ENCODE measurements at places on chromosomes 16 and 17.

DNA sequence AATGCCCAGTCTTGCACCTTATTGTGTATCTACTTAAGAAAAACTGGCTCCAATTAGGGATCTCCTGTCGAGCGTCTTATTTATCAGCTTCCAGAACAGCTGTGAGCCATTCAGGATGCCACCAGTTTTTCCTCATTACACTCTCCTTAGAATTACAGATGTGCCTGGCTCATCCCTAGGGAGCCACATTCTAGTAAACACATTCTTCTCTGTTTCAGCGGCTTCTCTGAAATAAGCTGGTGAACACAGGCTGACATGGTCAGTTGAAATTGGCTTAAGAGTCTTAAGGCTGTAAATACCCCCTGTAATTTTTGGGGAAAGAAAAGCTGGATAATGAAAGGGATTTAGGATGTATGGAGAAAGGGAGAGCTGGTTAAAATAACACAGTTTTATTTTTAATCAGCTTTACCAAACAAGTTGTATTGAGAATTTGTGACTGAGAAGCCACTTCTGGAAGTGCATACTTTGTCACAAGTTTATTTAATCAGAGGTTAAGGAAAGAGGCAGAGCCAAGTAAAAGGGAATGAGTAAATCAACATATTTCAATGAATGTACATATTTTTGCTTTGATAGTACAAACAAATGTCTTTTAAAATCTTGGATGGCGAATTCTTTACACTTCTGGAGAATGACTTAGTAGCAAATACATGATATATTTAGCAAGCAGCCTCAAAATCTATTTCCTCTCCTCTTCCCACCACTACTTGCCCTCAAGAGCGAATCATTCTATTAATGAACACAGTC lies 562.0 kb upstream of the GOT2 start:
- DNase-seq = no peak

- DNase-seq = peak; percentile 88
Observed at GRCh38 chr16:30417529-30418349, 10.3 kb downstream of the ZNF771 start.

DNA sequence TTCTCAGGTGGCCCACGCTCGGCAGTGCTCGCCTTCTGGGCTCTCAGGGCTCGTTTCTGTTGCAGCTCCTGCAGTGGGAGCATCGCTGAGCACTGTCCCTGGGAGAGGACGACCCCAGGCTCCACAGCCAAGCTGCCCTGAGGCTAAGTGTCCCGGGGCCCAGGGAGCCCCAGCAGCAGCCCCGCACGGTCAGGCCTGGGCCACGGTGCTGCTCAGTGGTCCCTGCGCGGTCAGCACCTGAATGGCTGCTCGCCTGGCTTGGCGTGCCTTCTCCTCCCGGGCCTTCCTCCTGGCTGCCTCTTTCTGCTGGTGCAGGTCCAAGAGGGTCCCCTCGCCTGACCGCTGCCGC lies 23.3 kb downstream of the CEP131 start:
- no peak for DNase-seq

- DNase-seq = no peak
Observed at GRCh38 chr16:50735629-50736122, 6.2 kb upstream of the CYLD start.

DNA sequence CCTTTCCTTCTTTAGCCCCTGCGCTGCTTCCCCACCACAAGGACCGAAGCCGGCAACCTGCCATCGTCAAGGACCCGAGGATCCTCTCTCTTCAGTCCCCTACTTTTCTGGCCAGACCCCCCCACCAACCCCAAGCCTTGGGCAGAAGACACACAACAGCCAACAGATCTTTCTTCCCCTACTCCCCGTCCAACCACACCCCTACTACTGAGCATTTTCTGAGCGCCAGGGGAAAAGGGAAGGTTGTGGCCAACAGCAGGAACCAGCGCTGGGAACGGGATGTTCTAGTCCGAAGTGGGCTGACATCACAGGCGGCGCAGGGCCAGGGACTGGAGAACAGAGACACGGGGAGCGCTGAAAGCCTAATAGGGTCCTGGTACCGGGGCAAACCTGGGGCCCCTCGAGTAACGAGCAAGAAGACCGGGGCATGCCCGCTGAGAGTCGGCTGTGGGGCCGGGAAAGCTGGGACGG lies 528 bp downstream of the PER1 start:
- DNase-seq = peak; percentile 67

DNA sequence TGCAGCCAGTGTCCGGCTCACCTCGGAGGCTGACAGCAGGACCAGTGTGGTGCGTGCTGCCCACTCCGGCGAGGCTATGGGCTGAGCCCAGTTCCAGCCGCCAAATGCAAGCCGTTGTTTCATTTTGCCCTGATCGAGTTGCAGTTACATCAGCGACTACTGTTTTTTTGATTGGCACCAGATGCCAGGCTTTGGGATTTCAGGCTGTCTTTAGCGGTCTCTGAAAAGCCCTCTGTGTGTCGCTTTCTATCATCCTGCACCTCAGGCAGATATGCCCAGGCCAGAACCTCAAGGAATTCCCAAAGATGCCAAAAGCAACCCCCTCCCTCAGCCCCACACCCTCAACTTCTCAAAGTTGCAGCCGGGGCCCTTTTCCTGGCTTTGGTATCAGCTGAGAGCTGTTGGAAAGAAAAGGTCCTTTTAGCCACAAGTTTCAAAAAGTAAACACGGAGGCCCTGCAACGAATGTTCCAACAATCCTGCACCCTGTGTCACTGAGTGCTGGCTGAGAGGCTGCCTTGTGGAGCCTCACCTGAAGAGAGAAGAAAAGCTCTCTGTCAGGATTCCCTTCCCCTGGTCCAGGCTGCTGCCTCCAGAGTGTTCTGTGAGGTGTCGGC lies 58.9 kb downstream of the WWP2 start:
- DNase-seq = peak; percentile 24

DNA sequence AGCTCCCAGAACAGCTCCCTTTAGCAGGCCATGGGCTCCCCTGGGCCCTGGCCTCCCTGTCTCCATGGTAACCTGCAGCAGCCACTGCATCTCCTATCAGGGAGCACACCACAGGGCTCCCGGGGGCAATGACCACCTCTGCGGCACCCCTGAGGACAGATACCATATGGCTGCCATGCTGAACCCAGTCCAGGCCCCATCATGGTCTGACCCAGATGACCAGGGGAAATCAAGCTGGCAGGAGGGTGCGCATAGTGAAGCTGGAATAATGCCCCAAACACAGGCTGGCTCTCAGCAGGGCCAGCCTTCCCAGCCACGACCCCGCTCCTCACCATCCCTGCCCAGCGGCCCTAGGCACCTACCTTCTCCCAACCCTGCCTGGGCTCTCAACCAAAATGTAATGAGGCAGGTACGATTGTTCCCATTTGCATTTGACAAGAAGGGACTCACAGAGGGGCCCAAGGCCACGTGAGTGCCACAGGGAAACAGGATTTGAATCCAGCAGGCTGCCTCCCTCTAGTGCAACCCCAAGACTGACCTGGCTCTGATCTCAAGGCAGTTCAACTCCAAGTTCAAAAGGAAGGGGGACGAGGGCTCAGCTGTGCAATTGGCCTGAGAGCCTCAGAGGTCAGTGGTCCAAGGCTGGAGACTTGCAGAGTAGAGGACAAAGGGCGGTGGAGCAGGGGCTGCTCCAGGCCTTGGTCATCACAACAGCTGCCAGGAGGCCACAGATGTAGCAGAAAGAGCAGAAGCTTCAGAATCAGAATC lies 2.4 kb downstream of the RUNDC3A start:
- DNase-seq = no peak

DNA sequence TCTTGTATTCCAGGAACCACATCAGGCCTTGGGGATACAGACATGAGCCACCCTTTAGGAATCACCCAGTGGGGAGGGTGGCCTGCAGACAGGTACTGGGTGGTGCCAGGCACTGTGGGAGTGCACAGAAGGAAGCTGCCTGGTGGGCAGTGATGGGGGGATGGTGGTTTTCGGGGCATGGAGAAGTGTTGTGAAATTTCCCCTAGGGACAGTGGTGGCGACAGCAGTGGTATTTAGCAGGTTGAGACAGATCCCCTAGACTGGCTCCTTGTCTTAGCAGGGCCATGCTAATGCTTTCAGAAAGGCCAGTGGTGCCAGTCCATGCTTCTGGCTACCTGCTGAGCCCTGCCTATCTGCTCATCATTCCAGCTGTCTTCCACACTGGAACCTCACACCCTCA lies 129.6 kb downstream of the SPACA3 start:
- DNase-seq = no peak

DNA sequence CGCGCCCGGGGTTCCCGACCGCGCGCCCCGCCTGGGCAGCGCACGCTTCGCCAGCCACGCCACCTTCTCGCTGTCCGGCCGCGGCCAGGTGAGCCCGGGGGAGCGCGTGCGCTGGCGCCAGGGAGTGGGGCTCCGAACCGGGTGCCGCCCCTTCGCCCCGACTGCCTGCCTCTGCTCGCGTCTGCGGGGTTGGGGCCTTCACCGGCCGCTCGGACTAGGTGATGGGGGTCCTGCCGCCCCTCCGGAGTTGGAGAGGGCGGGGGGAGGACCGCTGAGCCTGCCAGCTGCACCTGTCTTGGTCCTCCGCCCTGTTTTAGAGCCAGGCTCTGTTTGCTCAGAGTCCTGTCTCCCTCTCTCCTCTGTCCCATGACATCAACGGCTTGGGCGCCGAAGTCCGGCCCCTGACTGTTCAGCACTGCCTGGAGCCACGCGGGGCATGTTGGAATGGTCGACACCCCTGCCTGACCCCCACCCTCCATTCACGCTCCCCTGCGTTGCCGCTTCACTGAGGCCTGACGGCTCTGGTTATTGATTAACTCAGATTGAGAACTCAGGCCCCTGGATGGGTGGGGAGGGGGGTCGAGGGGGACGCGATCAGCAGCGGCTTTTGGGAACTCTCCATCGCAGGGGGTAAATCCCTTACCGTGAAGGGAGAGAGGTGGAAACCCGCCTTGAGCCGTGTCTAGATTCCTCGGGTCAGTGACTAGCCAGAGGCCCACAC lies 748 bp downstream of the SMTNL2 start:
- DNase-seq = no peak

- peak; percentile 56 for DNase-seq
Observed at GRCh38 chr17:29572691-29573557, 4.4 kb downstream of the TP53I13 start.

DNA sequence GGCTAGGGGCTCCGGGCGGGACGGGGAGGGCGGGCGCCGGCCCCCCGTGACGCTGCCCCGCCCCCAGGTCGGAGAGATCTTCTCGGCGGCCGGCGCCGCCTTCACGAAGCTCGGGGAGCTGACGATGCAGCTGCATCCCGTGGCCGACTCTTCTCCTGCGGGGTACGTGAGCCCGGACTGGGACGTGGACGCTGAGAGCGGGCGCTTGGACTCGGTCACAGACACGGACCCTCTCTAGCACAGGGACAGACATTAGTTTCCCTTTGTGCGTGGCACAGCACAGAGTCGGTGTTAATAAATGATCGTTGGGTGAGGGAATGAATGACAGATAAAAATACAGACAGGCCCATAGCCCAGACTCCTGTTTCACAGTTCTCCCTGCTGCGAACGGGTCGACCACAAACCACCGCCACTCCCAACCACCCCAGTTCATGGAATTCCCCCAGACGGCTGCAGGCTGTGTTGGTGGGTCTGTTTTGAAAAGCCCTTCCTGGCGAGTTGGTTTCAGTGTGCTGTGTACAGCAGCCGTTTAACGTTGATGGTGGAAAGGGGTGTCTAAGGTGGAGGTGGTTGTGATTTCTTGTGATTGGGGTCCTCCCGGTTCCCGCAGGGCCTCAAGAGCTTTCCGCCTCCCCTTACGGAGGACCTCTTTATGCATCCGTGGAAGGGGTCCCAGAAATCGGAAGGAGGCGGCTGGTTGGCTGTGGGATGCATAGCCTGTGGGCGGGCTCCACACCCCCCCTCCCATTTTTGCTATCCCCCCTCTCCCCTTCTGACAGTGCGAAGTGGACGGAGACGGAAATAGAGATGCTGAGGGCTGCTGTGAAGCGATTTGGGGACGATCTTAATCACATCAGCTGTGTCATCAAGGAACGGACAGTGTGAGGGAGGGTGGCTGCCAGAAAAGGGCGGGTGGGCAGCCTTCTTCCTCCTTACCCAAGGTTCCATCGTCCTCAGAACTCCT lies 2.9 kb downstream of the RNASEK start:
- peak; percentile 66 for DNase-seq

- DNase-seq = no peak
Observed at GRCh38 chr16:13300066-13300840, 398.9 kb downstream of the SHISA9 start.

DNA sequence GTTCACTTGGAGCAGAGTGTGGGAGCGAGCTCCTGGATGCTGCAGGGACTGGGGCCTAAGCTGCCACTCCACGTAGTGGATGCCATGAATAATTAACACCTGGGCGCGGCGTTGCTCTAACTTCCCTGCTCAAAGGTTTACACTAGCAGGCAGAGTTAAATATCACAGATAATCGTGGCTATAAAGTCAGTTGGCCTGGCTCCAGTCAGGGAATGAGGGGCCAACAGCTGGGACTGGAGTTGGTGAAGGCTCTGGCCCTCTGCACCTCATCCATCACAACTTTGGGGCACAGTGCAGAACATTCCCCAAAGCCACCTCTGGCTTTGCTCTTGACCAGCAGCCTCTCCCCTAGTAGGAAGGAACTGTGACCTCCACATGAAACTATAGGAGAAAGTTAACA lies 10.9 kb downstream of the HOXB4 start:
- no peak for DNase-seq

- DNase-seq = peak; percentile 86
Observed at GRCh38 chr16:10827691-10828341, 9.2 kb upstream of the TVP23A start.

DNA sequence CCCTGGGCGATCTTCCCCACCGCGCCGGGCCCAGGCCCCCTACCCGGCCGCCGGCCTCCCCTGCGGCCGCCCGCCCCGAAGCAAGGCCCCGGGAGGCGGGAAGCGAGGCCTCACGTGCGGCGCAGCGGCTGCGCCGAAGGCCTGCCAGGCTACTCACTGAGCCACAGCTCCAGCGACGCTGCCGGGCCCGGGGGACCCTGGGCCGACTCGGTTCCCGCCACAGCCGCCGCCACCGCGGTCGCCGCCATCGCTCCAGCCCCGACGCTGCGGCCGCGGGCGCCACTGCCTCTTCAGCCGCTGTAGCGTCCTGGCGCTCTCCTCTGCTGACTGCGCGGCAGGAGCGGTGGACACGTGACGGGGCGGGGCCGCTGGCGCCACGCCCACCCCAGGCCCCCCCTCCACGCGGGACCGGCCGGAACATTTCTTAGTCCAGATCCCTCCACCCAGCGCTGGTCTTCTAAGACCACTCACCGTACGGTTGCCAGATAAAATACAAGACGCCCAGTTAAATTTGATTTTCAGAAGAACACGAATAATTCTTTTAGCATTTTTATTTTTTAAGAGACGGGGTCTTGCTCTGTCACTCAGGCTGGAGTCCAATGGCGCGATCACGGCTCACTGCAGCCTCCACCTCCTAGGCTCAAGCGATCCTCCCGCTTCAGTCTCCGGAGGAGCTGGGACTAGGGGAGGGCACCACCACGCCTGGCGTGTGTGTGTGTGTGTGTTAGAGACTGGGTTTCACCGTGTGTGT lies at the start of gene GGA2:
GGA2 (minus strand) TSS at position 331 of the 751 bp plus-strand sequence; CDS start at position 248, 83 bp downstream.
- DNase-seq = peak; percentile 74

DNA sequence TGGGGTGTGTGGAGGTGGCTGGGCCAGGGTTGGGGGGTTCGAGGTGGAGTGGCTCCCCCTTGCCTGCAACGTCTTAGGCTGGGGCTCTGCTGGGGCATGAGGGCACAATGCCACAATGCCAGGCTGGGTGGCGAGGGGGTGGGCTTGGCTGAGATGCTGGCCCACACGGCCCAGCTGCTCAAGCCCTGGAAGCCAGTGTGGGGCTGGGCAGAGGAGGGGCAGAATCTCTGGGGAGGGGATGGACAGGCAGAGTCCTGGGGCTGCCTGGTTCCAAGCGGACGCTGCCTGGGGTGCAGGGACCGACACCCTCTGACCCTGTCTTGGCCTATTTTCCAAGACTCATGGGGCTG lies 37.5 kb upstream of the SSTR5 start:
- no peak for DNase-seq

GRCh38 chr17:63555500-63556156 lies 5.4 kb downstream of the DCAF7 start:
- DNase-seq = no peak

Measured in IMR-90 (cell line).